ENCODE measurements at places on chromosomes 12 and 14. TPM values are rescaled to one million over a fixed set of nuclear protein-coding genes. Genes with fewer than 3 reads are reported as not detected.

Gene B4GALNT1
- 46.5 TPM for total RNA-seq

Gene SLC10A1
- not detected for total RNA-seq

Gene RND1
- 18.7 TPM for total RNA-seq

Gene PPP1R1A
- total RNA-seq, result 0.21 TPM

Gene ADSS1
- 5.8 TPM for total RNA-seq

Gene CLEC2A
- total RNA-seq, result not detected

Gene ARMH4
- total RNA-seq, result 0.34 TPM

Gene FGD6
- total RNA-seq, result 18.7 TPM

Gene INSM2
- 0.02 TPM for total RNA-seq

Gene RGS6
- not detected for total RNA-seq

Gene KRT81
- 3,731 TPM for total RNA-seq

Gene LMBR1L
- 15.9 TPM for total RNA-seq

Gene GLS2
- total RNA-seq, result 0.12 TPM

Gene CFAP54
- total RNA-seq, result 1.6 TPM

Gene KRT3
- total RNA-seq, result not detected

Gene SYNDIG1L
- not detected for total RNA-seq

Gene TMEM63C
- total RNA-seq, result 1.6 TPM

Gene FGF23
- not detected for total RNA-seq

Gene STAT6
- 48.7 TPM for total RNA-seq

Gene KCNH3
- total RNA-seq, result 2.8 TPM

Gene INHBE
- 0.13 TPM for total RNA-seq

Gene ARHGAP9
- 0.29 TPM for total RNA-seq

Gene BDKRB1
- 1.8 TPM for total RNA-seq

Gene PLCZ1
- total RNA-seq, result not detected

Gene DPPA3
- total RNA-seq, result not detected

Gene KIF5A
- total RNA-seq, result 0.24 TPM

Gene CLEC4C
- not detected for total RNA-seq

Gene TEX22
- total RNA-seq, result 0.24 TPM

Gene MGP
- 0.06 TPM for total RNA-seq

Gene KRT1
- total RNA-seq, result not detected

Gene TAS2R50
- total RNA-seq, result not detected

Gene CEP290
- 6.7 TPM for total RNA-seq

Gene COX8C
- total RNA-seq, result not detected

Gene GALNT16
- 3.6 TPM for total RNA-seq

Gene VDR
- 3.3 TPM for total RNA-seq

Gene BTG1
- 99.5 TPM for total RNA-seq

Gene SAV1
- total RNA-seq, result 19.1 TPM

Gene MANSC1
- total RNA-seq, result 4.8 TPM

Gene SLC6A15
- 2.4 TPM for total RNA-seq

Gene KRT77
- total RNA-seq, result not detected

Gene DUSP16
- 11.4 TPM for total RNA-seq
